ENCODE measurements at places on chromosomes 5 and 9.

GRCh38 chr9:11199335-11199734, 586.5 kb upstream of the PTPRD start:
- DNase-seq, result no peak

- DNase-seq, result no peak
Measured at GRCh38 chr5:14579731-14580397, 1.7 kb upstream of the OTULINL start.

DNA sequence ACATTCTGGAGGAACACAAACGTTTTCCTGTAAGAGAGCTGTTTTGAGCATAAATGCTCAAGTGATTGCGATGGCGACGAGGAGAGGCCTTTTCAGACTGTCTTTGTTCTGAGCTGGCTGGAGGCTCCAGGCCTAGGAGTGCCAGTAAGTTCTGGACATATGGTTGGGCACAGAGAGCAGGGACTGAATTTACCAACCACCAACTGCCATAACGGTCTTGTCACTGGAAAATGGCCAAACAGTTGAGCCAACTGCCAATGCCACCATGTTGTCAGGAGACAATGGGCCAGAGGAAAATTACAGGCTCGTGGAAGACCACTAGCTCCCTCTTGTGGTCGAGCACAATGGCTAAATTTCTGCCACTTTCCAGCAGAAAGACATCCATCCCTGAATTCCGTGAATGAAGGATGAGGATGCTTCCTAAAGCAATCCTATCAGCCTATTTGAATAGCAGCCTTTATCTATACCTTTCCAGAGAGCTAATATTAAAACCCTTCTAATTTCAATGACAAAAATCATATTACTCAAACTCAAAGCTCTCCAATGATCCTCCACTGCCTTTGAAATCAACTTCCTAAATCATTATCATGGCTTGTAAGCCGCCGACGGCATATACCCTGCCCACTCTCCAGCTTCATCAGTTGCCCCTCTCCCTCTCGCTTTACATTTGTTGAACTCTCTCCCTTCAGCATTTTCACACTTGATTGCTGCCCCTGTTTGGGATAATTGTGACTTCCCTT, 66.9 kb upstream of the GLIS3 start:
- no peak for DNase-seq

GRCh38 chr9:83061990-83062650, 822 bp downstream of the RASEF start:
- DNase-seq, result no peak

DNA sequence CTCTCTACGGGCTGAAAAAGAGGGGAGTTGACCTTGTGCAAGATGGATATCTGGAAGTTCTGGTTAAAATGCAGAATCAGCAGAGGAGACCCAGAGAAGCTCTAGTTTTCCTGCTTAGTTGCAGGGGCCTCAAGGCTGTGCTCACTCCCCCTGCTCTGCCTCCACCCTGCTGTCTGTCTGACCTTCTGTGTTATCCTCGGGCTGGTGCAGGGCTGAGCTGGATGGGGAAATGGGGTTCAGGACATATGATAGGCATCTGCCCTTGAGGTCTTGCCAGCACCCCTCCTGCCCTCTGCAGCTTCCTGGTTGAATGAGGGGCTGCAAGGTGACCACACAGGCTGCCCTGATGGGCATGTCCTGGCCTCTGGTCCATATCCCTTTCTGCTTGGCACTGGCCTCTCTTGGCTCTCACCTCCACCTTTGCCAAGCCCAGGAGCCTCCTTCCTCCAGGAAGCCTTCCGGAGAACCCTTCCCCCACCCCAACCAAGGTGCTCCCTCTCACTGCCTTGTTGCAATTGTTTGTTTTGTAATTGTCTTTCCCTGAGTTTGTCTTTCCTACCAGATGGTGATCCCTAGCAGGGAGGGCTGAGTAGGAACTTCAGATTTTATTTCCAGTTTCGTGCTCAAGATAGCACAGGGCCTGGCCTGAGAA, 1.3 kb downstream of the TMEM268 start:
- DNase-seq, result no peak

- no peak for DNase-seq
Measured at GRCh38 chr9:110825950-110826349, 157.4 kb downstream of the MUSK start.

- DNase-seq, result no peak
Measured at GRCh38 chr9:21902136-21902535, 92.1 kb downstream of the CDKN2A start.

- no peak for DNase-seq
Measured at GRCh38 chr5:91794856-91795548, 411.9 kb upstream of the ARRDC3 start.

All from activated T-cell treated with anti-CD3 and anti-CD28 coated beads for 1 hour (primary cell).